Thoracic aorta (tissue), 2 donors: ENCODE measurements at places on chromosomes 7 and 10.

- no peaks in the 10 kb centered on the region for H3K36me3 ChIP-seq
- no peaks in the 10 kb centered on the region for H3K4me1 ChIP-seq
- no peak overlapping the region for H3K27ac ChIP-seq
- no peak for DNase-seq
Measured at GRCh38 chr7:20558963-20559716, 56.3 kb upstream of the ABCB5 start.

- H3K4me1 ChIP-seq, result peaks cover 29% of the 10 kb centered on the region
- H3K27me3 ChIP-seq, result no peaks in the 10 kb centered on the region
- no peak for DNase-seq
- H3K4me3 ChIP-seq, result no peak overlapping the region
- H3K27ac ChIP-seq, result no peak overlapping the region
Measured at GRCh38 chr7:55537458-55537990, 34.8 kb downstream of the VOPP1 start.

DNA sequence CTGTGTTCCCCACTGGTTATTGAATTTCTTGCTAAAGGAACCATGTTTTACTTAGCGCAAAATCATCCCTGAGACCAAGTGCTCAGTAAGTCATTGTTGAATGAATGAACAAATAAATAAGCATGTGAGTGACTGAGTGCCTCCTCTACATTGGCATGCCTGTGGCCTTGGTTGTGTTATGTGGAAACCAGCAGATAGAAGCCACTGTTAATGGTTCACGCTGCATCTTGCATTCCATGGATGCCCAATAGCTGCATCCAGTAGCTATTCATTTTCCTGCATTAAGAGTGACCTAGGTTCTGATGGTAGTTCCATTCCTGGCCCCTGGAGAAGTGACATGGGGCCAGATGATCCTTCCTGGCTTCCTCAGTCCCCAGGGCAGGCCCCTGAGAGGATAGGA is 113.3 kb upstream of the BMPER start:
- H3K4me1 ChIP-seq, result peaks cover 16% of the 10 kb centered on the region
- no peak for DNase-seq
- H3K27ac ChIP-seq, result no peak overlapping the region
- no peaks in the 10 kb centered on the region for H3K27me3 ChIP-seq
- no peaks in the 10 kb centered on the region for H3K36me3 ChIP-seq

GRCh38 chr10:44282626-44283300 is 102.1 kb downstream of the CXCL12 start:
- peaks cover 32% of the 10 kb centered on the region for H3K4me1 ChIP-seq
- H3K27me3 ChIP-seq, result no peaks in the 10 kb centered on the region
- no peaks in the 10 kb centered on the region for H3K36me3 ChIP-seq
- H3K27ac ChIP-seq, result no peak overlapping the region
- no peak overlapping the region for H3K4me3 ChIP-seq

DNA sequence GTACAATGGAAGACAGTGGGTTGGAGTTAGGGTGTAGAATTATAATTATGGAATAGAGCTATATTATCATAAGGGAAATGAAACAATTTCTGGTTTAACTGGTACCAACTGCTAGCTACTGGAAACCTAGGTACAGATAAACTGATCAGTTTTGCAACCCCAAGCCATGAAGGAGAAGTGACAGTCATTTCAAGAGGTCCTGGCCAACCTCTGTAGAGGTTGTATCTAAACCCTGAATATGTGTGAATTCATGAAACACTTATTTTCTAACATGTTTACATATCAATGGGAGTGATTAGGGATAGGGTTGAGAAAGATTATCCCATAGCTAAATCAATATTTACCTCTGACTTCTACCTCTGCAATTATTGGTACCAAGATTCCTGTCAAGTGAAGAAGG is 29.9 kb upstream of the CC2D2B start:
- peaks cover 15% of the 10 kb centered on the region for H3K36me3 ChIP-seq
- peaks cover 20% of the 10 kb centered on the region for H3K4me1 ChIP-seq
- no peak overlapping the region for H3K4me3 ChIP-seq
- H3K27me3 ChIP-seq, result no peaks in the 10 kb centered on the region

DNA sequence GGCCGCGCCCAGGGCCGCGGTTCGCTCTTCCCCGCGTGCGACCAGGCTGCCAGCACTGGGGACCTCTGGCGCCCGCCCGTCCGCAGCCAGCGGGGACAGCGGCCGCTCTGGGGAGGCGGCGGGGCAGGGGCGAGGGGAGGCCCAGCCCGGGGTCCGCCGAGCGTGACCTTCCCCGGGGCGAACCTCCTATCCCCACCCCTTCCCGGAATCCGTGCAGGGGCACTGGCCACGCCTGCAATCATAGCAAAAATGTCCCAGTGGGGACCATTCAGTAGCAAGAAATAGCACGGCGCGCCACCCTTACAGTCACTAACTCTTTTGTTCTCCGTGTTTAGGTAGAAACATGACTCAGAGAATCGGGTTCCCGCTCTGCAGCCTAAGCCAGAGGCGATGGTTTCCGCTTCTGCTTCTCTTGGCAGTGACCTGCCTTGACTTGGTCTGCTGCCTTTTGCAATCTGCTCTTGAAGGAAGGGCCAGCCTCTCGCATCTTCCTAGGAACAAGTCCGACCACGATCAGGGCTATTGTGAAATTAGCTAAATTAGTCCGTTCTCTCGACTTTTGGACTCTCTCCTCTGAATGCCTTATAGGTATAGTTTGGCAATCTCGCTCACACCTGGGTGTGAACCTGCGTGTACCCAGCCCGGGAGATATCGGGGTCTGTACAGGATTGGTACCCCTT is 79.3 kb upstream of the ACBD5 start:
- H3K27me3 ChIP-seq, result no peaks in the 10 kb centered on the region
- peak overlapping the region; percentile 62 for H3K4me3 ChIP-seq
- H3K36me3 ChIP-seq, result no peaks in the 10 kb centered on the region
- H3K4me1 ChIP-seq, result no peaks in the 10 kb centered on the region
- peak; percentile 25 for DNase-seq
- no peak overlapping the region for H3K27ac ChIP-seq

DNA sequence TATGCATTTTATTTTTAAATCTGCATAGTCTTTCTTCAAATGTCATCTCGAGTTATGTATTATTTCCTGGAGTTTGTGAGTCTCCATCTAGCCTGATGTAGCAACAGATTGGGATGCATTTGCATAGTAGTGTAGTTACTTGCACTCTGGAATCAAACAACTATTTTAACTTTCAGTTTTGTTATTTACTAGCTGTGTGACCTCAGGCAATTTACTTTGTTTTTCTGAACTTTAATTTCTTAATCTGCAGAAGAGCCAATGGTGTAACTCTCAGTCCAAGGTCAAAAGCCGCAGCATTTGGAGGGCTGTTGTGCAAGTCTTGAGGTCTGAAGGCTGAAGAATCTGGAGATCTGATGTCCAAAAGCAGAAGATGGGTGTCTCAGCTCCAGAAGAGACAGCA is 175.8 kb upstream of the SORCS1 start:
- H3K4me1 ChIP-seq, result no peaks in the 10 kb centered on the region
- DNase-seq, result no peak
- H3K36me3 ChIP-seq, result no peaks in the 10 kb centered on the region
- no peak overlapping the region for H3K27ac ChIP-seq
- H3K27me3 ChIP-seq, result no peaks in the 10 kb centered on the region
